ENCODE measurements at places on chromosomes 11 and 22.

DNA sequence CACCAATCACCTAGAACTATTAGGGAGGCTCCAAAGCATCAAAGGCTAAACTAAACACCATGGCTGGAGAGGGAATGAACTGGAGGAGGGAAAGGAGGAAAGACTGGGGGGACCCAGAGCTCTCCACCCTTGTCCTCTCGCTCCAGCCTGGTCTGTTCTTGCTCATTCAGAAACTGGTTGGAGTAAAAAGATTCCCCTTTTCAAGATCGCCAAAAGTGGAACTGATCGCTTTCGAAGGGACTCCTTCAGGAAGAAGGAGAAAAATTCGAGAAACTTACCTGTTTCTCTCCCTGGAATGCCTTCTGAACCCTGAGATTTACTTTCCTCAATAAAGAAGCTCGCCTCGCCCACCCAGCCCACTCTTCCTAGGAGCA is 46.9 kb downstream of the OR4D9 start:
- no peak for DNase-seq

GRCh38 chr11:75286826-75287465 is 46.4 kb downstream of the TPBGL start:
- no peak for DNase-seq

DNA sequence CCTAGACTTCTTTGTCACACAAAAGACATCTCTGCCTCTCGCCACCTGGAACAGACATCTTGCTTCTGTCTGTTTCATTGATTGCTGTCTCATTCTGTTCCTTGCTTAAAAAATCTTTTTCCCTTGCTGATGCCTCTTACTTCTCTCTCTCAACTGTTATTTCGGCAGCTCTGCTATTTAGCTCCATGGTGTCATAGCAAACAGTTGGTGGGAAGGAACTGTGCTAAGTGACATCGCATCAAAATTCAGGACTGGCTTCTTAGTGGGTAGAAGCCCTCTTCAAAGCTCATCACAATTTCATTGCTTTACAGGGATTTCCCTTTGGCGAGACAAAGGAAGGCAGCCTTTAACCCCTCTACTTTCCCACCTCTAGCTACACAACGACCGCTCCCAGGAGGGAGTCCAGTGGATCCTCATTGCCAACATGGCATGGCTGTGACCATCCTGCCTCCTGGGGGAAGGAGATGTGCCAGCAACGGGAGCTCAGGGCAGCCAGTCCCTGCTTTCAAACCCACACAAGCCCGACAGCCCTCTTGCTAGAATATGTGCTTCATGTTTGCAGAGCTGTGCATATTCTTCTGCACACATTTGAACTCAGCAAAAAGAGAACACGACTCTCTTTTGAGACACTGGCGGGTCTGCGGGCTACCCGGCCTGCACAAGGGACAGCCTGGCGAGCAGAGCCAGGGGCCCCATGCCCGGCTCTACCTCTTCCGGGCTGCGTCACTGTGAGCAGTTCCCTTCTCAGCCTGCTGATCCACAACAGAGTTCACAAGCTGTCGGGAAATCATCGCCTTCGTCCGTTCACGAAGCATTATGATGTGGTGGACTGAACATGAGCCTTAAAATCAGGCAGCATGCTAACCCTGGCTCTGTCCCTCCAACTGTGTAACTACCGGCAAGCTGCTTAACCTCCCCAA is 51.1 kb upstream of the JAM3 start:
- DNase-seq = no peak

DNA sequence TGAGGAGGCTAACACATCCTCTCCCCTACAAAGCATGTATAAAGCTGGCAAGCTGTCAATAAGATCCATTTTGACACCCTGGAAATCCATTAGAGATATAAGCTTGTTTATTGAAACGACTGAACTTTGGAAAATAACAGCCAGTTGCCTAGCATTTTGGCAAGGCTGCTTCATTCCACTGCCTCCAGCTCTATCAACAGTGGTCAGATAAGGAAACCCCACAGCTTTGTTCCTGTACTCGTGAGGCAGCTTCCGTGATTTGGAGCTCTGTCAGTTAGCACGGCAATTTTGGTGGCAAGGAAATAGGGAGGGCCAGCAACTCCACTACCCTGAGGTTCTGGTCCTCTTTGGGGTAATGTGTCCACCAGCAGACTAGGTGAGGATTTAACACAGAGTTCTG is 2.0 kb upstream of the OR51S1 start:
- no peak for DNase-seq

GRCh38 chr22:29408940-29409339 is 20.6 kb upstream of the AP1B1 start:
- DNase-seq = no peak

DNA sequence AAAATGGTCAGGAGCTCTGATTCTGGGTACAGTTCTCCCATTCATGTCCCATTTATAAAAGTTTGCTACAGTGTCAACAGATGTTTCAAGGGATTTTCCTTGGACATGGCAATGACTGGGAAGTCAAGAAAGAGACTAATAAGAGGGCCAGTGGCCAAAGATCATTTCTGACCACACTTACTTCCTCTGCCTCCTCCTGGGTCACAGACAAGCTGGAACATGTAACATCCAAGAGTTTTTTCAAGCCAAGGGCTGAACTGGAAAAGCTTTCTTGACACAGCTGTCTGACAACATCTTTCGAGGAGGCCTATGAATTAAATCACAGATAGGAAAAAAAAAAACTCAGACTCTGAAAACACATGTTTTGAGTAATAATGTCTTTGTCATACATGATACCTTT is 8.7 kb downstream of the COMMD9 start:
- DNase-seq = no peak

Data from T-helper 9 cell (primary cell).